ENCODE measurements at places on chromosomes 2 and 18.

DNA sequence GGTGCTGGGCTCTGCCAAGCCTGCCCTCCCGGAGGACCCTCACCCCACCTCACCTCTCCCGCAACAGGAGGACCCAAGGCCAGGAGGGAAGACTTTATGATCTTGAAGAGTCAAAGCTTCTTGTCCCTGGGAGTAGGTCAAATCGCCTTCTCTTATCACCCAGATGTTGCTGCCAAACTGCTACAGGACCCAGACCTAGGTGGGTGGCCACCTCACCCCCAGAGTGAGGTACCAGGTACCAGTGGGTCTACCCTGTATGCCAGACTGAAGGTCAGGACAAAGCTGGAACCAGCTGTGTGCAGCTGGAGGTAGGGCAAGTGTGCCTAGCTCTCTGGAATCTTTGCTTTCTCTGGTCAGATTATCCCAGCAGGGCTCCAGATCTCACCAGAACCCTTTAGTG is 197.2 kb downstream of the ZFP36L2 start:
- DNase-seq: no peak

DNA sequence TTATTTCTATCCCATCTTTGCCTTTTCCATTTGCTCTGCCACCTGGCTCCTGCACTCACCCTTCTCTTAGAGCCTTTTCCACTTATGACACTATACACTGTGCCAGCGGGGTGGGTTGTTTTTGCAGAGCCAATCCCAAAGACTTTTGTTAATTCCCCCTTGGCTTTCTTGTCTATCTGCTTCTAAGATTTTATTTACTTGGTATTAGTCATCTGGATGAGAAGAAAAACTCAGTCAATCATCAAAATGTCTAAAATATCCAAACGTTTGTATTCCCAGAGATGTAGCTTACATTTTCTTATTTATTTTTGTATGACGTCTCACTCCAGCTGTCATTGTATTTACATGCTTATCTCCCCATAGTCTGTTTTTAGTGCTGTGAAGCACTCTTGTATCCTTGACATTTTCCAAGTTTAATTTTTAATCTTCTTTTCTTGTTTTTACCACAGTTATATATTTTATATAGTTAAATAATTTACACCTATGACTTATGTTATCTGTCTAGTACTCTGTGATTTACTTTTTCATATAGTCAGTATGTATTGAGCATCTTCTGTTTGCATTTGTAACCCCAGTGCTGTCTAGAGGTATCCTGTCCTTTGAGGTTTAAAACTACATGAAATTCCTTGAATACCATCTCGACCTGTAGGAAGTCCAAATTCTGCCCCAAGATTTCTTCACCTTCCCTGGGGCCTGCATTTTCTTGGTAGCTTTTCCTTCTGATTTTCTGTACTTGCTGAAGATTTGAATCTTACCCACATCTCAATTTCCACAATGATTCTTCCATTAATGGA is 55.1 kb downstream of the COL4A3 start:
- DNase-seq: no peak

- DNase-seq: no peak
Measured at GRCh38 chr2:1595274-1595673, 149.0 kb downstream of the PXDN start.

DNA sequence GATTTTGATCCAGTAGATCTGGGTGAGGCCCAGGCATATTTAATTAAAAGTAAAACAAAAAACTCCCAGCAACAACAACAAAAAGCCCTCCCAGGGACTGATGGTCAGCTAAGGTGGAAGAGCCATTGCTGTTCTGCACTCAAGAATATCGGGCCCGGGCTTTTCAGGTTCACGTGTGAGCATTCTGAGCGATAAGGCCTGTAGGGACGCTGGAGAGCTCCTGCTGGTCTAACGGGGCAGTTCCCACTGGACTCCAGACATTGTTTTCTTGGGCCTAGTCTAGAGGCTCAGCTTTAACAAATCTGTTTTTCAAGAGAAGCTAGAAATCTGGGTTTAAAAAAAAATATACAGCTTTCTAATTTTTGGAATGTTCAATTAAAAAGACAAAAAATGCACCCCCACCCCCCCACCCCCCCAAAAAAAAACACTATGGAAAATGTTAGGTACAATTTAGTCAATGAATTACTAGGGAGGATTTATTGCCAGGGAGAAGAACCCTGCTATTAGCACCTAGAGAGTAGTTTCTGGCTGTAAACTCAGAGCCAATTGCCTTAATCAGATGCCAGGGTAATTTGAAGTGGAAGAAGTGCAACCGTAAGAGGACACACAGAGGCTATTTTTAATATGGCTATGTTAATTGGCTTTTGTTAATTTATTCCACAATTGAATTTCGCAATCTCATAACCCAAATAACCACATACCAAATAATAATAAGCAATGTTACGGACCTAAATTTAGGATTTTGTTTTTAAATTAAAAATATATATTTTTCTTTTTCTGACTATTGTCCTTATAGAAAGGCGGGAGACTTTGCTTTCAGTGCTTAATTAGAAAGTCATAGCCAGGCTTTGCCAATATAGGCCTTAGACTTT is 78.9 kb downstream of the MAP4K4 start:
- no peak for DNase-seq

DNA sequence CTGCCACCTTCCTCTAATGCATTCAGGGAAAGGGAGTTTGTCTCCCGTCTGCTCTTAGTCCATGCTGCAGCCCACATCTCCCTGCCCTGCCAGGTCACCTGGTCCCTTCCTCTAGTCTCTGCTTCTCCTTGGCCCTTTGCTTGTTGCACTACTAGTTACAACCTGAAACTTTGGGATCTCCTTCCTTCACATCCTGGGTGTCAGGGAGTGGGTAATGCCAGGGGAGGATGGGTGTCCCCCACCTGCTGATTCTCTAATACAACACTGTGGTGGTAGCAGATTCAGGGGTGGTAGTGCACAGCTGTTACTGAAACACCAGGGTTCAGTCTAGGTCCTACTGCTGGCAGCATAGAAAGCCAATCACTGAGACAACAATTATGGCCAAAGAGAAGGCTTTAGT is 31.2 kb upstream of the COX7A2L start:
- no peak for DNase-seq

GRCh38 chr2:171566057-171566456 is 43.8 kb downstream of the CYBRD1 start:
- DNase-seq: no peak

DNA sequence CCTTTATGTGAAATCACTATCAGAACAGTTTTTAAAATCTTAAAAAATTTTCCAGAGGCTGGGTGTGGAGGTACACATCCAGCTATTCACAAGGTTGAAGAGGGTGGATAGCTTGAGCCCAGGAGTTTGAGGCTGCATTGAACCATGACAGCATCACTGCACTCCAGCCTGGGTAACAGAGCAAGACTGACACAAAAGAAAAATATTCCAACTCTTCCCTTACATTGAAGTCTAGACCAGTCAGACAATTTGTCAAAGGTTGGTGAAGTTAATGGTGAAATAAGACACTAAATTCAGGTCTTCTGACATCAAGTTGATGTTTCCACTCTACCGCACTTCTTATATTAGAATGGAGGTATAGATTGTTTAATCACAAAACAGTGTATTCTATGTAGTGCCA is 52.8 kb downstream of the HYCC2 start:
- DNase-seq: no peak

- no peak for DNase-seq
Measured at GRCh38 chr2:240205348-240205747, 64.9 kb upstream of the OTOS start.

Measured in NCI-H510A treated with DMSO at 0.1 percent for 48 hours (cell line).